Vagina (tissue), 2 donors: ENCODE measurements at places on chromosomes 7 and 10. TPM values are rescaled to one million over a fixed set of nuclear protein-coding genes. Genes with fewer than 3 reads are reported as not detected.
A peak's percentile ranks its signal among the peaks of the same experiment; 100 is the strongest.

Gene NEUROG3
- not detected for total RNA-seq

Gene TUBAL3
- not detected for total RNA-seq

- no peak overlapping the region for H3K4me3 ChIP-seq
- no peak overlapping the region for H3K27ac ChIP-seq
- no peaks in the 10 kb centered on the region for H3K27me3 ChIP-seq
These were observed 13.4 kb downstream of the SLC13A4 start for GRCh38 chr7:135714534-135715009.

Gene CFAP70
- 1.5 TPM for total RNA-seq

Gene NRG3
- total RNA-seq = not detected

DNA sequence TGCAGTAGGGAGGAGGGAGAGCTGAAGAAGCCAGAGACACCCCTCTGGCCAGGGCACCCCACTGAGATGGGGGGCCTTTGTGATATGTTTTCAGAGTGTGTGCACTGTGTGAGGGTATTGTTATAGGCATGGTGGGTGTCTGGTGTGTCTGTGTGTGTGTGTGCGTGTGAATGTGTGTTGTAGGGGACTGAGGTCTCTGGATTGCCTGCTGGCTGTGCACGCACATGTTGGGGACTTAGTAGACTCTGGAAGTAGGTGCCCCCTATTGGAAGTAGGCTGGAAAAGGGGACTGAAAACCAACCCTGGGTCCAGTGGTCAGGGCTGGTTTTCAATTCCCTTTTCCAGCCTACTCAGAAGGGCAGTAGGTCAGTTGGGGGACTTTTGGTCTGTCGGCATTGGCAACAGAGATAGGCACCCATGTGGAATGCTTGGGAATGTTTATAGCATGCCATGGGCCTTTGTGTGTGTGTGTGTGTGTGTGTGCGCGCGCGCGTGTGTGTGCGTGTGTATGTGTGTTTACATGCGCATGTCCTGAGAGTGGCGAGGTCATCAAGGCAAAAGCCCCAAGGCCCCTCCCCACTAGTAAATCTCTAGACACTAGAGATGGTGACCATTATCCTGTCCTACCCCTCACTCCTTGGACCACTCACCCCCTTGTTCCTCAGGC lies 78.8 kb downstream of the HIF1AN start:
- DNase-seq = no peak
- H3K27ac ChIP-seq = no peak overlapping the region
- no peaks in the 10 kb centered on the region for H3K27me3 ChIP-seq
- H3K36me3 ChIP-seq = no peaks in the 10 kb centered on the region
- H3K4me1 ChIP-seq = no peaks in the 10 kb centered on the region
- no peak overlapping the region for H3K4me3 ChIP-seq

Gene SFRP4
- total RNA-seq = 56.0 TPM

DNA sequence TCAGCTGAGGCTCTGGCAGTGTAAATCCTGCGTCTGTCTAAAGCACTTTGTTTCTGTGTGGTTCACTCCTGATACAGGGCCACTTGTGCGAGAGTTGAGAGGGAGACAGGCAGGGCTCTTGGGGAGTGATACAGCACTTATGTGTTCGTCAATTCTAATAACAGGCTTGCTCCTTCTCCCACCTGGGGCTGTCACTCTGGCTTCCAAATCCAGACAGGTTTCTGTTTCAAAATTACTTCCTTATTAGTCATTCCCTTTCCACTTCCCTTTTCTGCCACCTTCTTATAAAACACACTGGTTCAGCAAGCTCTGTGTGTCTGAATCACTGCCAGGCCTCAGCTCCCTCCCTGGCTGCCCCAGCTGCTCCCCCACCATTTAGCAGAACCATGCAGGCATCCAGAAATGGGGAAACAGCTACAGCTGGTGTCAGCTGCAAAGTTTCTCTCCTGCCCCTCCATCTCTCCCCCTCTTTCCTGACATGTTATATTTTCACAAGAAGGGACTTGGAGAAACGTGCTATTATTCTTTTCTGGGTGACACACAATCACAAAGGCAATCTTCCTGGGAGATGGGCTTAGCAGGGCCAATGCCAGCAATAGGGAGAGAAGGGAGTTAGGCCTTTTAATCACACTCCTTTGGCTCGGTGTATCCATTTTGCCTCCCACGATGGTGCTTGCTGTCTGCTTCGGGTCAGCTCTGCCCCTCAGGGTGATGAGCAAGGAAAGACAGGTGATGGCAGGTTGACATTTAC lies 58.4 kb upstream of the ZNRF2 start:
- no peak overlapping the region for H3K4me3 ChIP-seq
- no peaks in the 10 kb centered on the region for H3K27me3 ChIP-seq
- no peak for DNase-seq
- no peak overlapping the region for H3K27ac ChIP-seq

Gene ZNF853
- 14.0 TPM for total RNA-seq

DNA sequence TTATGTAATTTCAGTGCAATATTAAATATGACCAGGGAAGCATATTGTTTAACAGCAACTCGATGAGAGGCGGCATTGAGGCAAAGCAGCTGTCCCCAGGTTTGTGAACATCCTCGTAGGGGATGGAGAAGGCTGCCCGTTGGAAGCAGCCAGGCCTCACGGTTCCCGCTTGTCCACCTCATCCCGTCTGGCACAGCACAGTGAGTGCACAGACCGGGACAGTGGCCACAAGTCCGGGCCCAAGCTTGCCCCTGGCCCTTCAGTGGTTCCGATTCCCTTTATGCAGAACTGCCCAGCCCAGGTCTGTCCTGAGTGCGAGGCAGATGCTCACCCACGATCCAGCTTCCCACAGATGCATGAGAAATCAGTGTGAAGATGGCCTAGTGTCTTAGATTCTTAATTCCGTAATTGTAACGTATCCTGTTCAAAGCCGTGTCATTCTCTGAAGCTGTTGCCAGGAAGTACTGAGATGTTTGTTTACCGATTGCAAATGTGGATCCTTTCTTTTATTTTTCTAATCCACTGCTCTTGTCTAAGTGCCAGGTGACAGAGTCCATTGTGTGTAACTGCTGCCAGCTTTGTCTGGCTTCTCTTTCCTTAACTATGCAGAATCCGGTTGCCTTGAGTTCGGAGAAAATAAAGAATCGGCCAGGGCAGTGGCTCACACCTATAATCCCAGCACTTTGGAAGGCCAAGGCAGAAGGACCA lies 35.5 kb downstream of the PFKP start:
- DNase-seq = no peak
- H3K27me3 ChIP-seq = no peaks in the 10 kb centered on the region
- H3K36me3 ChIP-seq = no peaks in the 10 kb centered on the region

DNA sequence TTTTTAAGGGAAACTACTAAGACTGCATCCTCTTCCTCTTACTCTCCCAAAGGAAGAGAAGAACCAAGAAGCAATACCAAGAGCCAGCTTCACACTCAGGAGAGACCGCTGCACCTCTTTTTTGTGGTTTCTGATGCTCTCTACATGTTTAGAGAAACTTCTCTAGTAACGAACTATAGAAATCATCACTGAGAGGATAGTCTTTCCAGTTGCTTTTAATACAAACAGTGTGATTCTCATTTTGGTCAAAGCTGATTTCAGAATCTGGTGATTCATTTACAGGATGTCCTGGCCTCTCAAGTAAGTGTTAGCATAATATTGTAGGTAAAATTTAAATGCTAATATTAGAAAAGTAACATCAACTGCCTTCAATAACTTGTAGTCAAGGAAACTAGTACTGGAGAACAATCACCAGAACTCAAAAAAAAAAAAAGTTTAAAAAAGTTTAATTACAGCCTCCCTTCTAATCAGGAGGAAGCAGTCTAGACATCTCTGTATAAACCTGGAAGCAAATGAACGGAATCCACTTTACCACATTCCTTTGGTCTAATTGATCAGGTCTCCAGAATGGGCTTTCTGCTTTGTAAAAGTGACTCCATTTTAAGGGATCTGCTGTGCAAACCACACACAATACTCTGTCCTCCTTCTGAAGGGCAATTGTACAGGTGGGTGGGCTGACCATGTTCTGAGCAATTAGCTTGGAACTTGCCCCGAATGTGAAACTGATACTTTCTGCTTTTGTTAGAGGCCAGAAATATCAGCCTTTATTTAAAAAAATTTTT lies 3.0 kb downstream of the LAMB1 start:
- no peaks in the 10 kb centered on the region for H3K27me3 ChIP-seq
- peaks cover 44% of the 10 kb centered on the region for H3K4me1 ChIP-seq
- no peak for DNase-seq
- H3K27ac ChIP-seq = peak overlapping the region; percentile 13

Gene UNC5B
- total RNA-seq = 24.3 TPM

GRCh38 chr10:103763374-103764202 lies 91.8 kb downstream of the SH3PXD2A start:
- H3K36me3 ChIP-seq = peaks cover 3% of the 10 kb centered on the region
- no peak overlapping the region for H3K27ac ChIP-seq
- H3K4me3 ChIP-seq = no peak overlapping the region

DNA sequence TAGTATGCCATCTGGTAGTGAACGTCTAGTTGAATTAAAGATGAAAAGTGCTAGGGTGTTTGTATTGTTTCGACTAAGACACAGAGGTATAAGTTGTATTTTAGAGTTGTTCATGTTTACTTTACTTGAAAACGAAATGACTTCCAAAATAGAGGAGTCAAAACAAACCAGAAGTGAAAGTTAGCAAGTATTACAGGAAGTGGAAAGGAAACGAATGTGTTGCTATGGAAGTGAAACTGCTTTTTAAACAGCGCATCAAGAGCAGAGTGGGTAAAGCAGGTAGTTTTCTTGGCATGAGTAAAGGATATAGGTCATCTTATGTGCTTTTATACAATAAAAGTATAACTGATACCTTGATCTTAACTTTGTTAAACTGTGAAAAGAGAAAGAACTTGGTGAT lies 20.0 kb upstream of the GALNTL5 start:
- peaks cover 10% of the 10 kb centered on the region for H3K4me1 ChIP-seq
- H3K4me3 ChIP-seq = no peak overlapping the region
- no peak overlapping the region for H3K27ac ChIP-seq
- H3K36me3 ChIP-seq = no peaks in the 10 kb centered on the region
- no peak for DNase-seq

GRCh38 chr10:62817766-62818425 lies 1.7 kb upstream of the EGR2 start:
- peak overlapping the region; percentile 91 for H3K4me3 ChIP-seq
- no peaks in the 10 kb centered on the region for H3K27me3 ChIP-seq
- H3K27ac ChIP-seq = peak overlapping the region; percentile 78

DNA sequence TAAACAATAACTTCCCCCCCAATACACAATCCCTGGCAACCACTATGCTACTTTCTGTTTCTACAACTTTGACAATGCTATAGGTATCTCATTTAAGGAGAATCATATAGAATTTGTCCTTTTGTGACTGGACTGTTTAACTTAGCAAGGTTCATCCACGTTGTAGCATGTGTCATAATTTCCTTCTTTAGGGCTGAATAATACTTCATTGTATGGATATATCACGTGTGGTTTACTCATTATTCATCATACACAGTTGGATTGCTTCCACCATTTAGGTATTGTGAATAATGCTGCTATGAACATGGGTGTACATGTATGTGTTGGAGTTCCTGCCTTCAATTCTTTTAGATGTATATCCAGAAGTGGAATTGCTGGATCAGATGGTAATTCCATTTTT lies 111.0 kb downstream of the LMBR1 start:
- no peaks in the 10 kb centered on the region for H3K4me1 ChIP-seq
- no peak overlapping the region for H3K4me3 ChIP-seq
- no peaks in the 10 kb centered on the region for H3K27me3 ChIP-seq

Gene PRPS1L1
- not detected for total RNA-seq

DNA sequence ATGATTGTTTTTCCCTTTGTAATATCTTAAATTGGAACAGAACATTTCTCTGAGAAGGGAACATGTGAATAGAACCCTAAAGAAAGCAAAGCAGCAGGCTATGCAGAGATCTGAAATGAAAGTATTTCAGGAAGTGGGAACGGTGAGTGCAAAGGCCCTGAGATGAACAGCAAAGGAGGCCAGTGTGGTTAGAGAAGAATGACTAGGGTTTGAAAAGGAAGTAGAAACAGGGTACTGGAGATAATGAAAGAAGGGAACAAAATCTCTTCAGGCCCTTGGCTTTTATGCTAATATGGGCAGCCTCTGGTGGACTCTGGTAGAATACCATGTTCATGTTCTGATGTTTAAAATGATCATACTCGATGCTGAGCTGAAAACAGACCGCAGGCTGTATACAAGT lies 22.2 kb downstream of the ARHGAP21 start:
- H3K27me3 ChIP-seq = no peaks in the 10 kb centered on the region
- no peak overlapping the region for H3K4me3 ChIP-seq
- H3K27ac ChIP-seq = no peak overlapping the region
- H3K4me1 ChIP-seq = peaks cover 37% of the 10 kb centered on the region
- no peaks in the 10 kb centered on the region for H3K36me3 ChIP-seq

- H3K27ac ChIP-seq = no peak overlapping the region
- DNase-seq = no peak
These were observed 70.7 kb downstream of the CABCOCO1 start for GRCh38 chr10:61733358-61733940.

- peaks cover 6% of the 10 kb centered on the region for H3K4me1 ChIP-seq
- DNase-seq = no peak
- no peaks in the 10 kb centered on the region for H3K27me3 ChIP-seq
These were observed 33.2 kb downstream of the KMT2C start for GRCh38 chr7:152402384-152403250.

Gene DUSP5
- 75.1 TPM for total RNA-seq

Gene ZNF804B
- total RNA-seq = not detected

Gene CHRM2
- total RNA-seq = 1.2 TPM

DNA sequence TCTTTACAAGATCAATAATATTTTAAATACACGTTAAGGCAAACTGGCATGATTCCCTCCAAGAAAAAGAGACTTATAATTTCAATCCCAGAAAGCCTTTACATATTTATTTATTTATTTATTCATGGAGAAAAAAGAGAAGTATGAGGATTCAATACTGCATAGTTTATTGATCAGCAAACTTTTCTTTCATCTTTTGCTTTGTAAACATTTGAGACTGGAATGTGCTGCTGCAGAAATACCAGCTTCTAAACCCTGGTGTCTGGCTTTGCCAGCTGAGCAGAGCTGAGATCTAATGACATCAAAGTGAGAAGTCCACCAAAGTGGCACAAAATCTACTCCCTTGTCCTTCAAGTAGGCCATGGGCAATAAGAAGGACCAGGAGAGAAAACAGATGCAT lies 93.7 kb upstream of the STK17A start:
- DNase-seq = no peak
- H3K36me3 ChIP-seq = no peaks in the 10 kb centered on the region
- no peaks in the 10 kb centered on the region for H3K4me1 ChIP-seq
- H3K27ac ChIP-seq = no peak overlapping the region

Gene MKX
- total RNA-seq = 2.2 TPM

Gene SFMBT2
- total RNA-seq = 12.5 TPM

Gene HOXA9
- 13.0 TPM for total RNA-seq

- H3K4me3 ChIP-seq = no peak overlapping the region
- H3K27me3 ChIP-seq = no peaks in the 10 kb centered on the region
- H3K27ac ChIP-seq = no peak overlapping the region
- no peaks in the 10 kb centered on the region for H3K36me3 ChIP-seq
- DNase-seq = no peak
- H3K4me1 ChIP-seq = no peaks in the 10 kb centered on the region
These were observed 7.9 kb upstream of the NOM1 start for GRCh38 chr7:156941393-156942182.

DNA sequence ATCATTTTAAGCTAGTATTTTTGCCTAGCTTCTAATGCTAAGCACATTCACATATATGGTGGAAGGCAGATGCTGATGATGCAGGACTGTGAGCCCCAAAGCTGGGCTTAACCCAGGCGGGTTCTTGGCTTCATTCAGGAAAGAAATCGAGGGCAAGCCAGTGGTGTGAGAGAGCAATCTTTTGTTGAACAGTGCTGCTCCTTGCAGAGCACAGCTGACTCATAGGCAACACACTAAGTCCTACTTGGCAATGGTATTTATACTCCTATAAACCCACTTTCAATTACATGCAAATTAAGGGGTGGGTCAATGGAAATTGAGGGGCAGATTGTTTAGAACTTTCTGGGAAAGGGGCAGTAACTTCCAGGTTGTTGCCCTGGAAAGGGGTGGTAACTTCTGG lies 42.0 kb upstream of the CELF2 start:
- H3K27ac ChIP-seq = no peak overlapping the region
- no peak for DNase-seq
- no peaks in the 10 kb centered on the region for H3K4me1 ChIP-seq
- no peak overlapping the region for H3K4me3 ChIP-seq
- no peaks in the 10 kb centered on the region for H3K27me3 ChIP-seq
- no peaks in the 10 kb centered on the region for H3K36me3 ChIP-seq
